A172 (cell line): ENCODE measurements at places on chromosomes 6 and 20. TPM values are rescaled to one million over a fixed set of nuclear protein-coding genes. Genes with fewer than 3 reads are reported as not detected.

GLP1R gene
- not detected in 2 replicates for total RNA-seq

ABHD16B gene
- total RNA-seq: not detected in 2 replicates

ZNF334 gene
- total RNA-seq: 0.12 TPM in 1 of 2 replicates, not detected in the other

CRISP3 gene
- not detected in 2 replicates for total RNA-seq

DNA sequence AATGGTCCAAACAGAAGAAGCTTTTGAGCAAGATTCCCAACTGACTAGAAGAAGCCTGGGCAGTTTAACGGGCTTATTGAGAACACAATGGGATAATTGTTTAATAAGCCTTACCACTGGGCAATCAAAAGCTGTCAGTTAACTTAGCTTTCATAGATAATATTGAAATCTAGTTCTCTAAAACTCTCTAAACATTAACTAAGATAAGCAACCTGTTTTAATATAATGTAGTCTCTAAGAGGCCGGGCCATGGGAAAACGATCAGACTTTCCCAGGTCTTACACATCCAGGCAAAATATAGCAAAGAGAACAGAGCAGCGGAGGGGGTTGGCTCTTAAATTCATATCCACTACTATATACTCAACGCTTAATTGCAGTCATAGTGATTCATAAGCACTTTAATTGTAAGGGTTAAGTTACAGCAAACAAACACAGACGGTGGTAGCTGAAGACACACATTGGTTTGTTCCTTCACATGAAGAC lies 128.0 kb upstream of the FAM83B start:
- no peak for DNase-seq

GRCh38 chr6:148263010-148263409 lies 79.6 kb upstream of the SASH1 start:
- DNase-seq: no peak

DNA sequence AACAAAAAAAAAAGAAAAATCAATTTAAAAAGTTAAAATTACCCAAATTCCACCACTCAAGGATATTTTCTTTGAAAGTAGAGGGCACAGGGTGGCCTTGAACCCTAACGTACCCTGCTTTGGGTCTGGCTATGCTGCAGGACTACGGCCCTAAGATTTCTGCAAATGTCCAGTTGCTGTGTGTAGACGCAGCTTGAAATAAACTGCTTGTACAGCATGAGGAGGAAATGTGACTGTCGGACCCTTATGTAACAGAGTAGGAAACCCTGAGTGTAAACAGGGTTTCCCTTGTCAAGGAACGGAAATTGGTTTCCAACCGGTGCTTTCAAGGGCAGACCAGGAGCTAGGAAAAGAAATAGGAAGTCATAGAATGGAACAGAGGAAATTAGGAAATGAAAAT lies 60.7 kb upstream of the SHLD1 start:
- no peak for DNase-seq
